Esophagus squamous epithelium (tissue), 5 donors: ENCODE measurements at places on chromosomes 16 and 17.

DNA sequence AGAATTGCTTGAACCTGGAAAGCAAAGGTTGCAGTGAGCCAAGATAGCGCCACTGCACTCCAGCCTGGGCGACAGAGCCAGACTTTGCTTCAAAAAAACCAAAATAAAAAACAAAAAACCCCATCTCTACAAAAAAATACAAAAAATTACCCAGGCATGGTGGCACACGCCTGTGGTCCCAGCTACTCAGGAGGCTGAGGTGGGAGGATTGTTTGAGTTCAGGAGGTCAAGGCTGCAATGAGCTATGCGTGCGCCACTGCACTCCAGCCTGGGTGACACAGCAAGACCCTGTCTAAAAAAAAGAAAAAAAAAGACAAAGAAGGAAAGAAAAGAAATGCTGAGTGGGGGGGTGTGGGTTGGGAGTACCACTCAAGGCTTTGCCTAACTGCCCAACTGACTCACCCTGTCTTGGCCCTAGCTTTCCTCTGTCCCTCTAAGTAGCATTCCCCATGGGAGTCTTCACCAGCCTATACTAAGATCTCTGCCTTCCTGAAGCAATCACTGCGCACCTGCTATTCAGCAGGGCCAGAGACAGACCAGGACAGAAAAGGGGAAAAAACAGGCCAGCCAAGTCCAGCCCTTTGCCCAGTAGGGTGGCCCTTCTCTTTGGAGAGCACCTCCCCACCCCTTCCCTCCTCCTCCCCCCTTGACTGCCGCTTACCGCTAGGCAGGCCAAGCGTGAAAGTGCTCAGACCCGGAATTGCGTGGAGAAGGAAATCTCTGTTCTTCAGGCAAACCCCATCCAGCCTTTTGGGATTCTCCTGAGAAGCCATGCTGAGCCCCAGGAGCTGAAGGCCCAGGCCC is 45.8 kb downstream of the RTN4RL1 start:
- no peak for DNase-seq

GRCh38 chr16:993731-994130 is 12.2 kb downstream of the SOX8 start:
- no peak for DNase-seq

DNA sequence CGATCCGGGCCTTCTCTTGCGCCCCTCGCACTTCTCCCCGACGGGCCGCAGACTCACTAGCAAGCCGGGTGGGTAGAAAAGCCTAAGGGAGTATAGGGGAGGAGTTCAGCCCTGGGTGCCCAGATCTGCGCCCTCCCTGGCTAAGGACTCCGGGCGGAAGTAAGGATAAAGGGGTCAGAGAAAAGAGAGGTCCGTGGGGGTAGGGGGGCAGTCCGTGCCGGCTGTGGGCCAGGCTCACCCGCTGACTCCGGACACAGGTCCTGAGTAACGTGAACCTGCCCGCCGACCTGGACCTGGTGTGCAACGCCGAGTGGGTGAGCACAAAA is 1.8 kb downstream of the NAGS start:
- no peak for DNase-seq

DNA sequence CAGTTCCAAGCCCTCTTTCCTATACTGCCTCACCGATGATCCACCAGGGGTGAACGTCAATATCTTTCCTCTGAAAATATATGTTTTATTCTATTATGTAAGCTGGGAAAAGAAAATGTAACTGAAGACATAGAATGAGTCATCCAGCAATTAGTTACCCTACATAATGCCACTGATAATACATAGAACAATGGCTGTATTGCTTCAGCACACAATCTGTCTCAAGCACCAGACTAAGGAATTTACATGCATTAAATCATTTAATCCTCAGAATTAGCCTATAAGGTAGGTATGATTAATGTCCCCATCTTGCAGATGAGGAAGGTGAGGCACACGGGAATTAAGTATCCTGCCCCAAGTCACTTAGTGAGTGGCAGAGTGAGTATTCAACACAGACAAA is 472.8 kb downstream of the TOX3 start:
- no peak for DNase-seq

DNA sequence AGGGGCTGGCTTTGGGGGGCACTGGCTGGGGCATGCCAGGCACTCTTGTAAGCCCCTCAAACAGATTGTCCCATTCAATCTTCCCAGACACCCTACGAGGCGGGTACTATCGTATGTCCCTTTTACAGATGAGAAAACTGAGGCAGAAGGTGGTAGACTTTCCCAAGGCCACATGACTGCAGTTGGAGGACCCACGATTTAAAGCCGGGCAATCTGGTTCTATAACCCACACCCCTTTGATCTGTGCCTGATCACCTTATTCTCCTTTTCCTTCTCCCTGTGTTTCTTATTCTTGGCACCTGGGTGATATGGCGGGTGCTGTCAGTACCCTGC is 146.3 kb upstream of the IRX3 start:
- no peak for DNase-seq

- no peak for DNase-seq
These were observed 256.5 kb upstream of the TNRC6C start for GRCh38 chr17:77701996-77702395.

GRCh38 chr17:48678141-48678971 is 44.0 kb downstream of the PRAC1 start:
- DNase-seq, result no peak

GRCh38 chr16:74020095-74020670 is 276.4 kb upstream of the PSMD7 start:
- no peak for DNase-seq

GRCh38 chr17:49859991-49860953 is 12.4 kb upstream of the TAC4 start:
- no peak for DNase-seq

DNA sequence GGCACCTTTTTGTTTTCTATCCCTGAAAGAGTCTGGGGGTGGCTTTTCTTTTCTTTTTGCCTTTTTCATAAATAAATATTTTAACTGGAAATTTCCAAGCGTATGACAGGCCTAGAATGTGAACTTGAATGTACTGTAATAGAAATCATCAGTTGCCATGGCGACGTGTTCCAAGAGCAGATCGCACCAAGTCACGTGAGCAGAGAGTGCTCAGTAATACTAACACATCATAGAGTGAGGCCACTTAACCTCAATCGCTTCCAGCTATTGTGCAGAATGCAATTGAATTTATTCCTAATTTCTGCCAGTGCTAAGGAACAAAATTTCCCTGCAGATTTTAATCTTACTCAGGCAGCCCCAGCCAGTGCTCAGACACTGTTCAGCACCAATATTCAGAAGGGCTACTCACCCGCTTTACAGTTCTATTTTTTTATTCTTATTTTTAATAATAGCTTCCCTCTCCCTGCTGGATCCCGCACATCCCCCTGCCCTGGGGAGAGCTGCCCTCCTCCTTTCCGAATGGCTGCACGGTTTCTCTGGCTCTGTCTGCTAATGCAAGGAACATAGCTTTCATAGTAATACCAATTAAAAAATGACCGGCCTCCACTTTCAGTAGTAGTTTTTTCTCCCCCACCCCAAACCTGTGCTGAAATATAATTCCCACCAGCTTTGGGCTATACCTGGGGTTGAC is 26.2 kb upstream of the PMFBP1 start:
- no peak for DNase-seq
